CD4-positive, alpha-beta T cell treated with Interleukin-6 for 4 hours (primary cell): ENCODE measurements at places on chromosomes 7 and 10.

GRCh38 chr10:35300063-35300699 is 36.1 kb upstream of the CCNY start:
- peak; percentile 2 for DNase-seq

DNA sequence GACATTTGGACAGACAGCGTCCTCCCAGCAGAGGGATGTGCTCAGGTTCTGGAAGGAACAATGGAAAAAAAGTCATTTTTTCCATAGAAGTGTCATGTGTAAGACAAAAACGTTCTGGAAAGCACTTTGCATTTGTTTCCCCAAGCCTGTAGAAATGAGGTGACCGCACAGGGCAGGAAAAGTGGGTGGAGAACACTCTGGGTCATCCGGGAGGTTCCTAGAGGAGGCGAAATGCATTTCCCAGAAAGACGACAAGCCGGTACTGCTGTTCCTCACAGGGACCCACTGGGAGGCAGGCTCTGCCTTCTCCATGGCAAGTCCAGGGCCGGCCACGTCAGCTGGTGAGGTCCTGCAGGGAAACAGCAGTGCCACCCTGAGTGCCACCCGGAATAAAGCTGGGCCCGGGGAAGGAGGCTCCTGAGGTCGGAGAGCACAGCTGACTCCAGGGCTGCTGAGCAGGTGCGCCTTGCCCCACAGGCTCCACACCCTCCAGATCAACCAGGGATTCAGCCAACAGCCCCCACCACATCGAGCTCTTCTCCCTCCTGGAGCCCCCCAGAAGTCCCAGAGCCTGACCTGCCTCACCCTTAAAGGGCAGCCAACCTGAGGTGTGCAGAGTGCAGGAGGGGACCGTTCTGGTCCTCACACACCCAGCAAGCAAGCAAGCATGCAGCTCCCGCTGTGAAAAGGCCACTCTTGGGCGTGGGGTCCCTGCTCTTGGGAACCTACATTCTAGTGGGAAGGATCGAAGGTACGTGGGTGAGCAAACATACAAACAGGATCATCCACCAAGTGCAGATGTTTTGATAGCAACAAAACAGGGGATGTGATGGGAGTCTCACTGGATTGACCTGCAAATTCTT is 28.8 kb upstream of the INPP5A start:
- no peak for DNase-seq

DNA sequence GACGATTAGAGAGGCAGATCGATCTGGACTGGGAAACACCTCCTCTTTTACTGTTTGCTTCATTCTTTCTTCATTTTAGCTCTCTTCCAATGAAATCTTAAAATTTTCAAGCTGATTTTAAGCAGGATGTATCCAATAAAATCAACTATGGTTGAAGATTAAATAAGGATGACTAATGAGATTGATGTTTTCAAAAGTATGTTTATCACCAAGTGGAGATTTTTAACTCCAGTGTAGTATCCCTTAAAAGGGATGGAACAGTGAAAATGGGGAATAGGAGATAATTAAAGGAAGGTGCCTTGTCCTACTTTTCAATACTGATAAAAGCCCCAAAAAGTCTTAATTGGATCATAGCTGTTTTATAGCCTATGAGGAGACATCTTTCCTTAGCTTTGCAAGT is 11.6 kb upstream of the LIPF start:
- no peak for DNase-seq

GRCh38 chr10:80870282-80870681 is 332.6 kb downstream of the SH2D4B start:
- DNase-seq: no peak

DNA sequence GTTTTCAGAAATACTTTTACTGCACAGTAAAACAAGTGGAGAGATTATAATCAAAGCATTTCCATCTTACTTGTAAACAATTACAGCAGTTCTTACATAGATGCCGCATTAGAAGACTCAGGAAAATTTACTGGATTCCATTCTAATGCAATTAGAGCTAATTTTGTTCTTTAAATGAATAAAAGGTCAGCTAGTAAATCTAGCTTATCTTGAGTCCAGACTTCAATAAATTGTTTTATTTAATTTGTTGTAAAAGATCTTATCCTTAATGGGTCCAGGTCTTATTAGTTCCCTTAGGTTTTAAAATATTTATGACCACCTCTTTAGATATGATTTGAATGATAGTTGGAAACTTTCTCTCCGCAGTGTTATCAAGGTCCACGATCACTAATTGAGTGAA is 70.2 kb upstream of the GATA3 start:
- DNase-seq: no peak
